Sciatic nerve (tissue), 2 donors: ENCODE measurements at places on chromosomes 4 and X. TPM values are rescaled to one million over a fixed set of nuclear protein-coding genes. Genes with fewer than 3 reads are reported as not detected.

Gene CFAP299
- total RNA-seq, result 0.22 TPM

Gene ZNF157
- 0.71 TPM for total RNA-seq

Gene TBC1D1
- total RNA-seq, result 48.0 TPM

Gene PDGFRA
- 131 TPM for total RNA-seq

Gene ADH1A
- total RNA-seq, result 2.8 TPM

Gene HSFX2
- total RNA-seq, result 0.71 TPM

Gene NMU
- total RNA-seq, result not detected

Gene SPATA4
- not detected for total RNA-seq

Gene ASB9
- total RNA-seq, result 1.2 TPM

Gene RADX
- total RNA-seq, result 6.7 TPM

DNA sequence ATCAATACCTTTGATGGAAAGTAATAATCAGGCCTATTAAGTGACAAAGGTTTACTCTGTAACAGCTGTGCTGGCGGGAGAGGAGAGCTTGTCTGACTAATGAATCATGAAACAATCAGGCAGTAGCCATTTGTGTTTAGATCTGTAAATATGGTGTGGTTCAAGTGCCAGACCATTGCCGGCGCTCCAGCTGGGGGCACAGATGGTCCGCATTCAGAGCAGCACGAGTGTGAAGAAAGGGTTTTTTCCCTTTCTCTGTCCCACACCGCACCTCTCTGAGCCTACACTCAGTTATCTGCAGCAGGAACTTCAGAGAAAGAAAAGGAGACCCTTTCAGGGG lies 111.3 kb upstream of the PAQR3 start:
- no peak for DNase-seq

DNA sequence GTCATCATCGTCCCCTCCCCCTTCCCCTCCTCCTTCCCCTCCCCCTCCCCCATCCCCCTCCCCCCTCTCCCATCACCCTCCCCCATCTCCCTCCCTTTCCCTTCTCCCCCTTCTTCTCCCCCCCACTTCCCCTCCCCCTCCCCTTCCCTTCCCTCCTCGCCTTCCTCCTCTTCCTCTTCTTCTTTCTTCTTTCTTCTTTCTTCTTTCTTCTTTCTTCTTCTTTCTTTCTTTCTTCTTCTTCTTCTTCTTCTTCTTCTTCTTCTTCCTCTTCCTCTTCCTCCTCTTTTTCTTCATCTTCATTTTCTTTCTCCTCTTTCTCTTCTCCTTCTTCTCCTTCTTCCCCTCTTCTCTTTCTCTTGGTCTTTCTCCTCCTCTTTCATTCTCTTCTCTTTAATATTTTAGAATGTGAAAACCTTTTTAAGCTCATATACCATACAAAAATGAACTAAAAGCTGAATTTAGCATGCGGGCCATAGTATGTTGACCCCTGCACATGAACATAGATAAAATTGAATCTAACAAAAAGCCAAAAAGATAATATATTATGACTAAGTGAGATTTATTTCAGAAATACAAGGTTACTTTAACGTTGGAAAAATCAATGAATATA lies 20.5 kb upstream of the AFM start:
- DNase-seq, result no peak

DNA sequence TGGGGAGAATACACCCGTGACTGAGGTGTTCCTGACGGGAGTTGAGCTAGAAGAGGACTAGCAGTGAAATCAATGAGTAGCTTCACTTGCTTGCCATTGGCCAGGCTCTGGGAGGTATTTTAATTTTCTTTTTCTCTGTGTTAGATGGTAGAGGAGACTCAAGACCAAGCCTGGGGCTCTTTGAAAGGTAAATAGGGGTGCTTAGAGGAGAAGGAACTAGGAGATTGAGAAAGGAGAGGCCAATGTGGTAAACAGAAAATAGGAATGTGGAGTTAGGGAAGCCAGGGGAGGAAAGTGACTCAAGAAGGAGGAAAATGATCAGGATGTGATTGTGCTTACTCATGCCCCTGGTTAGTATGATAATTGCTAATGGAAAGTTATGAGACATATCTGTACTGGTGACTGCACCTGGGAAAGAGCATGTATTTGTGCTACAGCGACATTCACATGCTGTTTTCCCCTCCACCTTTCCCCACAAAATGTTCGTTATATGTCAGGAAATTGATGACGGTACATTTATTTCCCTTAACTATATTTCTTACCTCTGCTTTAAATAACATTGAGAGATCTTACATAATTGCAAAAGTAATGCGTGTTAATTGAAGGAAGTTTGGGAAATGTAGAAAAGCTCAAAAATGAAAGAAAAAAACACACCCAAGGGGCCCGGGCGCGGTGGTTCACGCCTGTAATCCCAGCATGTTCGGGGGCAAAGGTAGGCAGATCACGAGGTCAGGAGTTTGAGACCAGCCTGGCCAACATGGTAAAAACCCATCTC lies 16.9 kb upstream of the LRBA start:
- DNase-seq, result no peak

DNA sequence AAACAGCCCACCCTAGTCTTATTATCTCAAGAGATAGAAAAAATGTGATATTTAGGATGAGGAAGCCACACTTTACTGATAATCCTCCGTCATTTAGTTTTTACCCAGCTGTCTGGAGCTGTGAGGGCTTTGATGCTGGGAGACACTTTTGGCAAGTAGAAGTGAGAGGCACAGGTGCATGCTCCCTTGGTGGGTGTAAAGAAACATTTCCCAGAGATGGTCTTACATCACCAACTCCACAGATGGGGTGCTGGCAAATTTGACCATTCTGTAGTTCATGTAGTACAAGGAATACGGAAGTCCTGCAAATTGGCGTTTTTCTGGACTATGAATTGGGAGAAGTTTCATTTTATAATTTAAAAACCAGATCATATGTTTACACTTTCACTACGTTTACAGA lies 28.5 kb downstream of the TRIM61 start:
- DNase-seq, result no peak

DNA sequence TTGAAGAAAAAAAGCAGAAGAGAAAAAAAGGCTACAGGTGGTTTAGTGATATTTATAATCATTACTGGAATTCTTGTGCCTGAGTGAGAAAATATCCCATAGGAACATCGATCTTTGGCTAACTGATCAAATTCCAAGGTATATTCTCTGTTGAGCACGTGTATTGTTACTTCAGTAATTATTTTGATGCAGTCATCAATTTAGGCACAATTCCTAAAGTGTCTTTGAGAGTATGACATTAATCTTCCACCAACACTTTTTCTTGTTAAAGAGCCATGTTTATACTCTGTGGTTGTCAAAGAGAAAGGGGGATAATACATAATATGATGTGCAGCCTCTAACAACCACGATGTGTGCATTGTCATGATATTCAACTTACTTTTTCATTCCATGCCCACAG lies 151.1 kb downstream of the TSPAN5 start:
- DNase-seq, result no peak

GRCh38 chr4:187276736-187277408 lies 553.2 kb upstream of the FAT1 start:
- DNase-seq, result no peak

GRCh38 chr4:181157647-181158046 lies 1085.6 kb upstream of the TENM3 start:
- no peak for DNase-seq

DNA sequence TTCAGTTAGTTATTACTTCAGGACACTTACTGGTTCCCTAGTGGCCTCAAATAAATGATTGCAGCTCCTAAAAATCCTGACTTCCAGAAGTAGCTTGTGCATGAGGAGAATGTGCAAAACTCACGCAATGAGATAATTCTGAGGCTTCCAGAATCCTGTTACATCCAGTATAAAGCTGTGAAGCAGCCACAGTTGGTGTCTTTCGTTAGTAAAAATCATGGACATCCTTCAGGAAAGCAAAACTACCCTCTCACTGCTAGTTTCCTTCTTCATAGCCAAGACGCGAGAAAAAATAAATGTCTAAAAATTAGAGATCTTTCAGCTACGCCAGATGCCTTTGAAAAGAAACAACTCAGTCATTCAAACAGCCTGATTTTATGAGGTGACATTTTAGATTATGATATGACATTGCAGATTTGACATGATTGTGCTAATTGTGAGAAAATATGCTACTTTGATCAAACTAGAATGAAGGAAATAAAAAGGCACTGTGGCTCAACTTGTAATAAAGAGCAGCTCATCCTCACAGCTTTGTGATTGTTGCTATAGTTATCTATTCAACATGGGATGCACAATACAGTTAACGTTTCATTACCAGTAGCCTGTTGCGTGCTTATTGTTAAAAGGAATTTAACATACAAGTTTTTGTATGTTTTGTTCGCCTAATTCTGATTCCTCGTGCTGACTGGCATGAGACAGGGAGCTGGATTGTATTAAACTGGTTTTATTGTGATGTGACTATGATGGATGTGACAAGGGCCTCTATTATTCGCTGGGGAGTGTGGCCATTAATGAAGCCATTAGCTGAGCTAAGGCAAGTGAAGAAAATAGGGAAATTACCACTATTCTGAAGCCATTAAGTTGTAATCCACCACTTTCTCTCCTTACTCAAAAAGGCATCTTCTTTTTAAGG lies 40.5 kb downstream of the AFF2 start:
- no peak for DNase-seq

DNA sequence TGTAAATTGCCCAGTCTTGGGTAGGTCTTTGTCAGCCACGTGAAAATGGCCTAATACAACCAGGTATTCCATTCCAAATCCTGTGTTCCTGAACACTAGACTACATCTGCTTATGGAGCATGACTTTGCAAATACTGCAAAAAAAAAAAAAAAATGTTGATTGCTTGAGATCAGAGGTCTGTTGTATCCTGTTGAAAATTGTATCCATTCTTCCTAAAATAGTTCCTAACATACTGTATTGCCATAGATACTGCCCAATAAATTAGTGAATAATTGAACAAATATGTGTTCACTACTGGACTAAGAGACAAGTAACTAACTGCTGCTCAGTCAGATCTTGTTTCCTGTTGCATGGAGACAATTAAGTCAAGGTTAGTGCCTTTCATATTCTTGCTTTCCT lies 164.3 kb upstream of the PABPC4L start:
- no peak for DNase-seq

- DNase-seq, result no peak
Observed at GRCh38 chrX:22409418-22409817, 136.7 kb downstream of the CBLL2 start.

GRCh38 chr4:159009521-159009920 lies 93.4 kb upstream of the RAPGEF2 start:
- no peak for DNase-seq

DNA sequence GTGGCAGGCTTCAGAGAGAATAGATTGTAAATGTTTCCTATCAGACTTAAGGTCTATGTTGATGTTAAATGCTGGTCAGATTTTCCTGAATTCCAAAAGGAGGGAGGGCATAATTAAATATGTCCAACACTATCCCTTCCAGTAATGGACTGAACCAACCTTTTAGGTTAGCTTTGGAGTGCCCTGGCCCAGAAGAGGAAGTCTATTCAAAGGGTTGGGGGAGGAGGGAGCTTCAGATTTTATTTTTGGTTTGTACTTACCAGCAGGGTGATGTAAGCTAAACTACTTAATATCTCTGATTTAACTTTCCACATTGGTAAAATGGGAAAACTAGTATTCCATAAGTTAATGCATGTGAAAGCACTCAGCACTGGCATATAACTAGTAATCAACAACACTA lies 91.1 kb downstream of the RBM46 start:
- DNase-seq, result no peak

GRCh38 chrX:125132274-125132673 lies 187.4 kb upstream of the TEX13C start:
- DNase-seq, result no peak

GRCh38 chr4:139028191-139028661 lies 12.6 kb downstream of the NOCT start:
- no peak for DNase-seq

GRCh38 chrX:82742351-82742750 lies 765.7 kb upstream of the POU3F4 start:
- no peak for DNase-seq

- no peak for DNase-seq
Observed at GRCh38 chr4:142405695-142406498, 440.2 kb downstream of the INPP4B start.

GRCh38 chrX:153598541-153599191 lies at the start of gene CCNQ:
CCNQ (minus strand) TSS chrX:153599139; CDS start chrX:153599073, 66 bp downstream.
- no peak for DNase-seq

DNA sequence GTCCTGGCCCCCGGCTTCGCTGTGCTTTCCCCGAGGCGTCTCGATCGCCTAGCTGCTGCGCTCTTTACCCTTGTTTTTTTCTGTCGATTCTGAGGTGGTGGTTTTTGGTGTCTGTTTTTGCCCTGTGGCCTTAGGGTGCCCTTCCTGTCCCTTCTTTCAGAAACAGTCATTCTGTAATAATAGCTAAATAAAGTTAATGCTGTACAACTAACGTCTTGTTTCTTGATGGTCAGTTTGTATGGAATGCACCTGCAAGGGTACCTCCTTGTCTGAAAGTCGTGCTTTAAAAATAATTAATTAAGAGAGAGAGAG lies 686 bp downstream of the FIP1L1 start:
- no peak for DNase-seq

- DNase-seq, result no peak
Observed at GRCh38 chrX:37986893-37987292, 19.5 kb upstream of the SYTL5 start.

GRCh38 chr4:125639182-125639621 lies 324.4 kb downstream of the FAT4 start:
- no peak for DNase-seq

DNA sequence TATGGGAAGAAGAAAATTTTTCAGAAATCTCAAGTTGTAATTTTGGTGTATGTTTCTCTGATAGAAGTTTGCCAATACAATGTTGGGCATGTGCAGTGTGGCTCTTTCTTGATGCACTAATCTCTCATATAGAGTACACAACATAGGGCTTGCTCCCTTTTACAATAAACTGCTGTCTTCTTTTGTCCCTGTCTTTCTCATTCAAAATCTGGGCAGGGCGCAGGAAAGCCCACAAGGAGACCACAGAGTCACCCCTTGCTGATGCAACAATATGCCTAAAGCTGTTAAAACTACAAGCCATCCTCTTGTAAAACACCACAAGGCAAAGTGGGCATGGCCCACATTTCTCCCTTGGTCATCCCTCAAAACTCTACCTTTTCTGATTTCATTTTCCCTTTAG lies 63.4 kb upstream of the TBC1D9 start:
- DNase-seq, result no peak

DNA sequence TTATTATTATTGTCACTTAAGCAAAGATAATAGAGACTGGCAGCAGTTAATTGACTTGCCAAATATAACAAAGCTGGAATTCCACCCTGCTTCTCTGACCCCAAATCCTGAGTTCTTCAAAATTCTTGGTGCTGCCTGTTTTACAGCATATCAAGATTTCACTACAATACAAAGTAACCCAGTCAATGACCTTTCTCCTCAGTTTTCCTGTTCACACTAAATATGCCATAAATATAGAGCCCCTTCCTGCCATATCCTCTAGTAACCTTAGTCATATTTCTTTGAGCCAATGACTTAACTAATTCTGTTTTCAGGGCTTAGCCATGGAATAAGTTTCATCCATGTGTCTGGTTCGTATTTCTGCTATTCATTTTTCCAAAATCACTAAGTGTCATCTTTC lies 315.3 kb upstream of the HS3ST1 start:
- DNase-seq, result no peak

GRCh38 chr4:127881563-127881864 lies 821 bp downstream of the PLK4 start:
- no peak for DNase-seq

GRCh38 chr4:152628128-152628527 lies 51.7 kb downstream of the TMEM154 start:
- peak; percentile 78 for DNase-seq

- DNase-seq, result no peak
Observed at GRCh38 chr4:184838249-184839074, 12.7 kb upstream of the ACSL1 start.
